ENCODE measurements at places on chromosomes 5 and 9.

DNA sequence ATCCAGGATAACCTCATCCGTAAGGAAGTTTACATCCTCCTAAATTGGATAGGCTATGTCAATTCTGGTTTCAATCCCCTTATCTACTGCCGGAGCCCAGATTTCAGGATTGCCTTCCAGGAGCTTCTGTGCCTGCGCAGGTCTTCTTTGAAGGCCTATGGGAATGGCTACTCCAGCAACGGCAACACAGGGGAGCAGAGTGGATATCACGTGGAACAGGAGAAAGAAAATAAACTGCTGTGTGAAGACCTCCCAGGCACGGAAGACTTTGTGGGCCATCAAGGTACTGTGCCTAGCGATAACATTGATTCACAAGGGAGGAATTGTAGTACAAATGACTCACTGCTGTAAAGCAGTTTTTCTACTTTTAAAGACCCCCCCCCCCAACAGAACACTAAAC lies 1.3 kb downstream of the ADRB2 start:
- no peak for DNase-seq

GRCh38 chr5:73694089-73694488 lies 68.1 kb downstream of the ARHGEF28 start:
- no peak for DNase-seq

DNA sequence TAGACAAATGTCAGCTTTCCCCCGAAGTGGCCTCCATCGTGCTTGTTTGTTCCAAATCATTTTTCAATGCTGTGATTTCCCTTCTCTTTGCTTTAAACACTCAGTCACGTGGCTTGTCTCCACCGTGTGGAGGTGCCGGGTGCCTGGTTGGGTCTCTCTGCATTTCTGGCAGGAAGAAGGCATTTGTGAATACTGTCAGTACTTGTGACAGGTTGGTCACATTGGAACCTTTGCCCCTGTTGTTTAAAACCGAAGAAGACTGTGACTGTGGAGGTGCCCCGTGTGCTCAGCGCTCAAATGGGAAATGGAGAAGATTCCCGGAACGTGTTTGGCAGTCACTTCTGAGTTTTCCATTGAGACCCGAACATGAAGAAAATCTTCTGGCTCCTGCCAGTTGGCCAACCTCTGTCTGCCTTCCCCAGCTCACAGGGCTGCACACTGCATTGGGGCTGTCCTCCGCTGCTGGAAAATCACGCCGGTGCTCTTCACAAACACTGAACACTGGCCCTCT lies 74.6 kb downstream of the LMNB1 start:
- no peak for DNase-seq

- DNase-seq, result no peak
Observed at GRCh38 chr5:79173626-79174025, 62.0 kb downstream of the BHMT start.

GRCh38 chr5:126028336-126028735 lies 394.9 kb upstream of the GRAMD2B start:
- no peak for DNase-seq

DNA sequence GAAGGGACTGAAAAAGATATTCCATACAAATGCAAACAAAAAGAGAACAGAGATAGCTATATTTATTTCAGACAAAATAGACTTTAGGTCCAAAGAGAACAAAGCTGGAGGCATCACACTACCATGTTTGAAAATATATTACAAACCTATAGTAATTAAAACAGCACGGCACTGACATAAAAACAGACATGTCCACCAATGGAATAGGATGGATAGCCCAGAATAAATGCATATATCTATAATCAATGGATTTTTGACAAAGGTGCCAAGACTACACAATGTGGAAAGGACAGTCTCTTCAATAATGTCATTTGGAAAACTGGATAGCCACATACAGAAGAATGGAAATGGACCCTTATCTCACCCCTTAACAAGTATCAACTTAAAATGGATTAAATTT lies 10.2 kb downstream of the PRKAA1 start:
- DNase-seq, result no peak

DNA sequence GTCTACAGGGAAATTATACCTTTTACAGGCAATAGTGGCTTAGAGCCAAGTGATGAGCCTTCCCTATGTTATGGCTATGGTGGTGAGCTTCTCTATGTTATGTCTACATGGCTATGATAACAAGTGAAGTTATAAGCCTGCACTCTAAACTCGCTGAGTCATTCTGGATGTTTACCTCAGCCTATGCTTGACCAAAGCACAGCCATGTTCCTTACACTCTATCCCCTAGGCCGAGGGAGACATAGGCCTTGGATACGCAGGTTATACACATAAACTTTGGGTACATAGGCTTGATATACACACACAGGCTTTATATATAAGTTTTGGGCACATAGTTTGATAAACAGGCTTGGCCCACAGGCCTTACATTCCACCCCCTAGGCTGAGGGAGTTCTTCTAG lies 13.8 kb downstream of the DMAC1 start:
- DNase-seq, result no peak

DNA sequence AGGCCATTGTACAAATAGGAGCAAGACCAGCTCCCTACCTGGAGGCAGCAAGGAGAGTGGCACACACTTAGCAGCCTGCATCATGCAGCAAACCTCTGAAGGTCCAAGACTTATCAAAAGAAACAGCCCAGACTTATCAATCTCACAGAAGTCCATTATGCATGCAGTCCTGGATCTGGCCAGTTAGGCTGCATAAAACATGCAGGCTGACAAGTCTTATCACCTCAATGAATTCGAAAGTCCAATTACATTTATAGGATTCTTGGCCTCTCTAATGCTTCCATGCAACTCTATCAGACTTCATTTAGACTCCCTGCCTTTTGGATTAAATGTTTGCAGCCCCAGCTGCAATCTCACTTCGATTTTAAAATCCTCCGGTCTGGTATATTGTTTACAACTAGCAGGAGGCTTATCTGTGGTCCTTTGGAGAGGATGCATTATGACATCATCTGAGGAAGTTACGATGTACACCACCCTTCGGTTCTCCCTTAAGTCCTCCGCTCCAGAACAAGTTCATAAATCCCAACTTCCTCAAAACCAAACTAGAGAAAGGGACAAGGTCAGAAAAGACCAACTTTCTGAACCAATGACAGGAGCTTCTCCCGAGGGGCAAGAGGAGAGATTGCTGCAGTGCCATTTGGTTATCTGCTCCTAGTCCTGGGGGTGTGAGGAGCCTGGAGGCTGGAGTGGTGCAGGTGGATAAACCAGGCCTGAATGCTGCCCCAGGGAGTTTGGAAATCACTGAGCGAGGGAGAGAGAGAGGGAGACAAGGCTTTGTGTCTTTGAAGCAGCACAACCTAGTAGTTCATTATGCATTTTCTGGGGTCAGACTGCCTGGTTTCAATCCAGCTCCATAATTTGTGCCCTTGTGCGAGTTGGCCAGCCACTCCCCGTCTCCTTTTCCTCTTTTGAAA lies 313.9 kb downstream of the TLE1 start:
- DNase-seq, result no peak

DNA sequence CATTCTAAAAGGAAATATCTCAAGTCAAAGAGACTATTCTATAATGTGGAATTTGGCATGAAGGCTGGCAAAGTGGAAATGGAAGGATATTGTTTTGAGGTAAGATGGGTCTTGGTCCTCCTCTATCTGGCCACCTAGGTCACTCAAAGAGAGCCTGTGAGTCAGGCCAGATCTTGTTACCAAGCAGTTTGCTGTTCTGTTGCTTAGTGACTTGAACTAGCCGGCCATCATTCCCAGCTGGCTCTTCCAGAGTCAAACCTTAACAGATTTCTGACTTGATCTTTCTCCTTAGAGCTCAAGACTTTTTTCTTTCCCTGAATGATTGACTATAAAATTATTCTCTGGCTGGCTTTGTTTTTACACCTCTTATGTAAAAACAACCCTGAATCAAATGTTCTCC lies 136.1 kb downstream of the PDE4D start:
- DNase-seq, result no peak

- DNase-seq, result no peak
Observed at GRCh38 chr5:176561259-176561658, 12.1 kb downstream of the CDHR2 start.

DNA sequence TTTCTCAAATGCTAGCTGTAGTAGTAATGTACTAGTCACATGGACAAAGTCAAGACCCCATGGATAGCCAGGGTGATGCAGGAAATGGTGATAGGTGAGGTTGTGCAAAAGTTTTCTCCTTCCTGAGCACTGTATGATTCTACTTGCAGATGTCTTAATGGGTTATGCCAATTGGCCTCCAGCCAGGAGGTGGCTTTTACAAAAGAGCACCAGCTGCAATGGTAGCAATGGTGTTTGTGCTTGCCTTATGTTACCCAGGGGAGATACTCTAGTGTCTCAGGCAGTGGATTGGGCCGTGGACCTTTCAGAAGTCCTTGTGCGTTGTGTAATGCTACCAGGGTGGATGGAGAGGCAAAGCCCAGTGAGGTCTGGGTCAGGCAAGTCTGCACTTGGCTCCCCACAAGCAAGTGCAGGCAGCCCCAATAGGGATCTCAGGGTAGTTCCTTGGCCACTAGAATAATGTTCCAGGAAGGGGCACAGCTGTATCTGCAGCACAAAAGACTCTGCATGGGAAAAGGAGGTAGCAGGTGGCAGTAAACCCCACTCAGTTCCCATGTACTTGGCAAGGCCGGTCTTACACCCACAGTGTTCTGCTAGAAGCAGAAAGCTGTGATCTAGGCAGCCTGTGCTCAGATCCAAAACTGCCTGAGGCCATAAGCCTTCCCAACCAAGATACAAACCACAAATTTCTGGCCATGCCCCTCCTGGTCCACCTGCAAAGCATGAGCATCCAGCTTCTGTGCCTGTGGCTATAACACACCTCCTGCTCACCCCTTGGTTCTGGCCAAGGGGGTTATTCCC lies 46.4 kb upstream of the EDIL3 start:
- no peak for DNase-seq

- DNase-seq, result no peak
Observed at GRCh38 chr9:129146441-129146941, 31.6 kb downstream of the IER5L start.

DNA sequence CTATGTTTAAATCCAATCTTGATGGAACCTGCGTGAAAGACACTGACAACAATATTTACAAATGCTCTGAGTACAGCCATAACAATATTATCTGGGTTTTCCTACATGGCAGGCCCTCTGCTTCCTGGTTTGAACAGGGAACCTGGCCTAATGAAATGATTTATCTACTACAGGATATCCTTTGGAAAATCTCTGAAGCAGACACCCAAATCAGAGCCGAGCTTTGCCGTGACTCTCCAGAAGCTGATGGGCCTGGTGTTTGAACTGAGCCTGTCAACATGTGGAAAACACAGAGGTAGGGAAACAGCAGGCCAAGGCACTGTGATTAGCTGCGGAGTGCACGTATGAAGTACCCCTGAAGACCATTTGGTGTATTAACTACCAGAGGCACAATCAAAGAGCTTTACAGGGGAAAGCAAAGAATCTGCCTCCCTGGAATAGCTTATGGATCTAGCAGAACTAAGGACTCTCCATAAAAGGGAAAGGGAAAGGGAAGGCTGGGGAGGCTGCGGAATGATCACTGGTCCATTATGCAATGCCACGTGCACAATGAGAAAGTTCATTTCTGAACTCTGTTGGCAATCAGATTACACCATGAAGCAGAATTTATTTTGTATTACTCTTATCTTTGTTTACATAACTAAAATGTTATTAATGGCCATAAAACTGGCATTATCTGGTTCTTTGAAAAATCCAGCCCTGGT lies 321.9 kb downstream of the EBF1 start:
- DNase-seq, result no peak

- DNase-seq, result no peak
Observed at GRCh38 chr9:14159440-14160216, 154.3 kb downstream of the NFIB start.

DNA sequence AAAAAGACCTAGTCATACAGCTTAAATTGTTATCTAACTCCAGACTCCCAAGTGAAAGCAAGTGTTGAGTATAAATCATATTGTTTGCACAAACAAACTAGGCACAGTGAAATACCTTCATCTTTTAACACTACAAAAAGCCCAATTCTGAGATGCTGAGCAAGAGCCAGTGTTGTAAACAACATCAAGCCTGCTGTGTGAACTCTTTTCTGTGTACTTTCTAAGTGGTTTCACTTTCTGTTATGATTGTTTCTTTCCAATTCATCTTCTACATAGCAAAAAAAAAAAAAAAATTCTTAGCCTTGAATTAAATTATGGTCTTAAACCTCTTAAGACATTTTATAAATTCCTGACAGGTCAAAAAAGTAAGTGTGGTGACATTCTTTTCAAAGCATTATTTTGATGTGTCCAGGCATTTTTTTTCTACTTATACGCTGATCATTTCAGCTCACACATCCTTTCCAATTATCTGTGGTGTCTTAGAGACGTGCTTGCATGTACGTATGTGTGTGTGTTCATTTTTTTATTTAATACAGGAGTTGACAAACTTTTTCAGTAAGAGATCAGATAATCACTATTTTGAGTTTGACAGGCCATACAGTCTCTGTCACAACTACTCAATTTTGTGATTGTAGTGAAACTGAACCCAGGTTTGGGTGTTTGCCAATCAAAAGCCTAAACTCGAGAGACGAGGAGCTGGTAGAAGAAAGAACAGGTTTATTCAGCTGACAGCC lies 556.1 kb downstream of the CDH9 start:
- DNase-seq, result peak; percentile 7

- DNase-seq, result peak; percentile 28
Observed at GRCh38 chr5:1763548-1763911, 36.1 kb downstream of the MRPL36 start.

- DNase-seq, result no peak
Observed at GRCh38 chr5:158614951-158615350, 484.8 kb downstream of the EBF1 start.

DNA sequence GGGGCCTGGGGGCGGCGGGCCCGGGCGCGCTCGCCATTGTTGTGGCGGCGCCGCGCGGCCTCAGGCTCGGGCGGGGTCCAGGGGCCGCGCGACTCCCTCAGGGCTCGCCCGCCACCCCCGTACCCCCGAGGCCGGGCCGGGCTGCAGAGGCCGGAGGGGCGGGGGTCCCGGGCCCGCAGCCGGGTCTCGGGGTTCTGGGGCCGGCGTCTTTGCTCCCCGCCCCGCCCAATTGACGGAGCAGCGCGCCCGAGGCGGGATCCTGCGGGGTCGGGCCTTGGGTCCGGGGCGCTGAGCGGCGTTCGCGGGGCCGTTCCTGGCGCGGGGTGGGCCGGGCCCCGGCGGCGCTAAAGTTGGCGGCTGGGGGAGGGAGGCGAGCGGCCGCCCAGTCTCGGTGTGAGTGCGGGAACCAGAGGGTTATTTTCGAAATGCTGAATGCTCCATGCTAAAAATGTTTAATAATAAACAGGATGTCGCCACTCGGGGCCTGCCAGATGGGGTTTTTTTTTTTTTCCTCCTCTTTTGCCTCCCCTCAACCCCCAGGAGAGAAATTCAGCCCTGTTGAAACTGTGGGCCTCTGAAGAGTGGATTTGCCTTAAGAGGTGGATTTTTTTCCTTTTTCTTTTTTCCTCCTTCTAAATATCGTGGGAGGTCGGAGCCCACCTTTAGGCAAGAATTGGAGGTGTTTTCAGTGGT lies 724 bp downstream of the PRRC2B start:
- no peak for DNase-seq

- no peak for DNase-seq
Observed at GRCh38 chr9:5492965-5493678, 17.2 kb upstream of the PDCD1LG2 start.

- DNase-seq, result no peak
Observed at GRCh38 chr9:12720551-12720950, 27.4 kb downstream of the TYRP1 start.

- DNase-seq, result no peak
Observed at GRCh38 chr9:134187891-134188385, 23.6 kb upstream of the RNU6ATAC start.
